ENCODE measurements at places on chromosomes 3 and 15.

- peak; percentile 63 for DNase-seq
Measured at GRCh38 chr3:12967606-12968351, 105.5 kb downstream of the IQSEC1 start.

GRCh38 chr15:66312144-66312543 lies 18.8 kb downstream of the DIS3L start:
- no peak for DNase-seq

DNA sequence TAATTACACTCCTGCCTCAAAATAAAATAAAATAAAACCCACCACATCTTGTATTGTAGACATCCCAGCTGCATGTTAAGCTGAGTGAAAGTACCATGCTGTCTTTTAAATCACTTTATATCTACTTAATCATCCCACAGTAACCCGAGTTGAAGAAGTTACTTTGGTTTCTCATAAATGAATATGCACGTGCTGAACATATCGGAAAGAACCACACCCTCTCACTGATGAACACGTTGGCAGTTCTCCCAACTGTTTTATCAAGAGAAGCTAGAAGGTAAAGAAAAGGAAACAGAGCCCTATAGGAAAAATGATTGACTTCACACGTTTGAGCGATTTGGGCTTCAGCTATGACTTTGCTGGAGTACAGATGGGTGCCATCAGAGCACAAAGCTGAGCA lies 15.9 kb upstream of the TM4SF19 start:
- no peak for DNase-seq

GRCh38 chr15:97680606-97681220 lies 279.8 kb upstream of the ARRDC4 start:
- DNase-seq: no peak

GRCh38 chr3:50441424-50442217 lies 61.8 kb downstream of the CACNA2D2 start:
- no peak for DNase-seq

- DNase-seq: no peak
Measured at GRCh38 chr3:158205994-158206393, 96.1 kb downstream of the RSRC1 start.

DNA sequence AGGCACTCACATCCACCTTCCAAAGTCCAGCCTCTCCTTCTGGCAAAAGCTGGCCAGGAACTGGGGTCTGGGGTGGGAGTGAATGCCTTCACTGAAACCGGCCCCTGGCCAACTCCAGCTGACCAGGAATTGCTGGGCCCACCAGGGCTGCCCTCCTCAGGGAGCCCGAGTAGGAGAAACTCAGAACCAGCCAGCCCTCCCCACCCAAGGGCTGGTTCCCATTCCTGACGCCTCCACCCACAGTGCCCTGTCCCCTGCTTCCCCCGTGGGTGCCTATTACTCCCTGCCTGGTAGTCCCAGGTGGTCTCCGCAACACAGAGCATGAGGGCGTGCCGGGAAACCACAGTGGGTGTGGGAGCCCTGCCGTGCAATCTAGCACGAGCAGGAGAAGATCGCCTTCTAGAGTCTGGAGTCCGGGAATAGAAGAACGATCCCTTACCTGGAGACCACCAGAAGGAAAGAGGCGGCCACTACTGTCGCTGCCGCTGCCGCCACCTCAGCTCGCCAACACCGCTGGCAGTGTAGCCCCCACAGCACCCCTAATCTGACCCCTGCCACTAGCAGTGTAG lies 178.8 kb downstream of the POTEB3 start:
- no peak for DNase-seq

GRCh38 chr3:156459434-156459833 lies 95.5 kb downstream of the SSR3 start:
- DNase-seq: no peak

GRCh38 chr3:18222686-18223085 lies 202.5 kb downstream of the SATB1 start:
- no peak for DNase-seq

GRCh38 chr3:167740961-167741587 lies 5.6 kb downstream of the SERPINI1 start:
- DNase-seq: peak; percentile 10

DNA sequence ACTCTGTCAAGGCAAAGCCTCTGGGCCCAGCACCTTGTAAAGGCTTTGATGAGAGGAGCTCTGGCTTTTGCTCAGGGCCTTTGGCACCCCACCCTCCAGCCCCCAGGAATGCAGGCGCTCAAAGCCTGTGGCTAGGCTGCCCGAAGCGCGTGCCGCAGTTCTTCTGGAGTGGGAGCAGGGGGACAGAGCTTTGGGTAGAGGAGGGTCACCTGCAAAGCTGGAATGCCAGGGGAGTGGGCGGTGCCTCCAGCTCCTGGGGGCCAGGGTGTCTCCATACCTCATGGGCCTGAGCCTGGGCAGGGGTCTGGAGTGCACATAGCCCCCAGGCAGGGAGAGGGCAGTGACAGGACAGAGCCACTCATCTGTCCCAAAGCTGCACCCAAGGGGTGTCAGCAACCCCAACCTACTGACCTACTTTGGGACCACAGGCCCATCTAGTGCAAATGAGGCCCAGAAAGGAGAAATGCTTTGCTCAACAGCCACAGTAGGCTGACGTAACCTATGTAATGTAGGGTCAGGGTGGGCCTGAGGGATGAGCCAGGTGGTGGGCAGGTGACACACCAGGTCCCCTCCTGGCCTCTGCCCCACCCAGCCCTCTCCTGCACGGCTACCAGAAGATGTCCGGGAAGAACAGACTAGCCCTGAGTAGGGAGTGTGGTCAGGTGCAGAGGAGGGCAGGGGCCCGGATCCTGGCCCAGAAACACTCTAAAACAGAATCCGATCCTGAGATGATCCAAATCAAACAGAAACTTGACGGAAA lies 2.2 kb upstream of the CALML4 start:
- DNase-seq: no peak

DNA sequence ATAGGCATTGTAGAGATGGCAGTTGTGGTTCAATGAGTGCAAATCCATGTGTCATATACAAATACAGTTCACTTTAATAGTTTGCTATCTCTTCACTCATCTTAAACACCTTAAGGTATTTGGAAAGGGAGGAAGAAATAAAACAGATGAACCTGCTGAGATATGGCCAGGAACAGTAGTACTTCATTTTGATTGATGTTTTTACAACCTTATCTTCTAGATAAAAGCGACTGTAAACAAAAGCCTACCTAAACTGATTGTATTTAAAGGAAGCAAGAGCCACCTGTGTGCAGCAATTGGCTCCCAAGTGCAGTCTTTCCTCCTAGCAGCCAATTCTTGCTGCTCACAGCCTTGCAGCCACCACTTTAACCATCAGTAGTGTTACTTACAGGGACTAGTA lies 217.7 kb downstream of the CDIN1 start:
- no peak for DNase-seq

DNA sequence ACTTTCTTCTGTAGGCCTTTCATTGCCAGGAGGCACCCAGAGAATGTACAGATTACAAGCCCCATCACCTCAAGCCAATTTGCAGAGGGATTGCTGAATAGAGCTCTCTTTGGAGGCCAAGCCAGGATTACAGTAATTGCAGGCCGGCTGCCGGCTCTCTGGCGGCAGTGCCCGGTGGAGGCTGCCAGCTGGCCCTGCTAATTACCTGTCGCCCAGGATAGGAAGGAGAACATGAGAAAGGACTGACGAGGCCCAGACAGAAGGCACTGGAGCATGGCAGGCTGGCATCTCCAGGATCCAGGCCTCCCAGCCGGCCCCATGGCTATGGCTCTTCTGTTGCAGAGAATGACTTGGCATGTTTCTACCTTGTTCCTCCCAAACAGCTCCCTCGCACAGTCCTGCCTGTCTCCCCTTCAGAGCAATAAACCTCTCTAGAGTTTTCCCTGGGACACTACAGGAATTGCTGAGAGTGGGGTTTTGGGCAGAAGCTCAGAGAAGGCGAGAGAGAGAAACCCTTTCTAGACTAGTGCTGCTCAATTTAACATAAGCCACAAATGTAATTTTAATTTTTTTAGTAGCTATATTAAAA lies 273.6 kb upstream of the PROK2 start:
- DNase-seq: no peak

GRCh38 chr3:157294491-157294890 lies 134.5 kb upstream of the CCNL1 start:
- DNase-seq: no peak

DNA sequence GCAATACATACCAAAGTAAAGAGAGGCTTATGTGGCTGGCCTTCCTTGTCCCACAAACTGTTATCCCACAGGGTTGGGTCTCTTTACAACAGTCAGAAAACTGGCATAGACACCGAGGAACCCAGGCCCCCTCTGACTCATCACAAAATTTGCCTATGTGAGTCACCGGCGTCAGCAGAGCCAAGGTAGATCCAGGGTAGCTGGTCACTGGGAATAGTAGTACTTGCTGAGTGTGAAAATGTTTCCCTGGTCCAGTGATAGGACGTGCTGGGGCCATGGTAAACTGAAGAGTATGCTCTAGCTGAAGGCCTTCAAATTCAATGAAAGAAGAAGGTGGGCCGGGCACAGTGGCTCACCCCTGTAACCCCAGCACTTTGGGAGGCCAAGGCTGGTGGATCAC lies 27.1 kb upstream of the SKIL start:
- no peak for DNase-seq
